MM.1S (cell line): ENCODE measurements at places on chromosomes 5 and 9.

DNA sequence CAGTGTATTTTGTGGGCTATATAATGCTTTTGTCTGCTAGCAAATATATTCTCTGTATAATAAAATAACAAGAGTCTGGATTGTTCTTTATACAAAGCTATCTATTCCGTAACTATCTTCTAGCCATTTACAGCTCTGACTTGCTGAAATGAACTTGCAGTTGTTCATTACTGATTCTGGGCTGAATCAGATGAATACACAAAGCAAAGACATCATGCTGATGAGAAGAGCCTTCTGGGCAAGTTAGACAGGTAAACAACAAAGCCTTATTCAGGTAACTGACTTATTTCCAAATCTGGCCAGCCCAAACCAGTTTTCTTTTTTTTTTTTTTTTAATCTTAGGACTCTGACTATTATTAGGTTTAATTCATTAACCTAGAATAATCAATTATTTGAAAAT, 255.5 kb downstream of the KIAA0825 start:
- no peak for DNase-seq

DNA sequence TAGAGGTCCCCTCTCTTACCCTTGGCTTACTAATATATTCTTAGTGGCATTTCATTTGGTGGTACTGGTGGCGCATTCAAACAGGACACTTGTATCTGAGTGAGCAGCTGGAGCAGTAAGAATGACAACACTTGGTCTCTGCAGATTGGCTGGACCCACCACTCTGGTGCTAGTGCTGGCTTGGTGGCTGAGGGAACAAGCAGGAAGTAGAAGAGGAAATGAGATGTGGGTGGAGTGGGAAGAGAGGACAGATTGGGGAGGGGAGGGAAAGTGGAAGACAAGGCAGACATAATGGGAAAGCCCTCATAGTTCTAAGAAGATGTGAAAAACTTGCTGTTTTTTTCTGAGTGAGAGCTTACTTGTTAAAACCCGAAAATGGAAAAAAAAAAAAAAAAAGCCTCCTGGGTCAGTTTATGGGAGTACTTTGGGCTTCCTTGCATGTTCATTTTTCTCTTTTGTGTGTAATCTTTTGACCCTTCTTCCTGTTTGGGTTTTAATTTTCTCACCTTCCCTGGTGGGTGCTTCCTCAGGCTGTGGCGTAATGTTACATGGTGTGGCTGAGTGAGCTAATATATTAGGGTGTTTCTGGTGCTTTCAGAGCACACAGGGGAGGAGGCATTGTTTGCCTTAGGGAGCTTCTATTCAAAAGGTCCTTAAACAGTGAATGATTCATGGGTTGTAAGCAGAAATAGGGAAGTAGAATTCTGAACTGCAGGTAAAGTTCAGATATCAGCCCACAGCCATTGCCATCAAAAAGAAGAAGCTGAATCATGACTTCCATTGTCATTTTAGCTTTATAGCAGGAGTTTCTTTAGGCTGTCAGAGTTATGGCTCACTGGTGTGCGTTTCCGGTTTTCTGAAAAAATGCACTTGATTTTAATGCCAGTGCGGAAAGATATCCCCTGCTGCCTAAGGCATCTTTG, 52.3 kb downstream of the TLE4 start:
- DNase-seq: no peak

- DNase-seq: no peak
Measured at GRCh38 chr5:179289756-179290385, 55.4 kb downstream of the ADAMTS2 start.

GRCh38 chr9:116697887-116698286, 10.8 kb downstream of the TRIM32 start:
- DNase-seq: no peak

GRCh38 chr5:170131235-170131634, 25.5 kb downstream of the FOXI1 start:
- DNase-seq: no peak

- no peak for DNase-seq
Measured at GRCh38 chr5:67154556-67155206, 41.9 kb downstream of the CD180 start.

- DNase-seq: no peak
Measured at GRCh38 chr5:126383776-126384175, 39.4 kb upstream of the GRAMD2B start.

DNA sequence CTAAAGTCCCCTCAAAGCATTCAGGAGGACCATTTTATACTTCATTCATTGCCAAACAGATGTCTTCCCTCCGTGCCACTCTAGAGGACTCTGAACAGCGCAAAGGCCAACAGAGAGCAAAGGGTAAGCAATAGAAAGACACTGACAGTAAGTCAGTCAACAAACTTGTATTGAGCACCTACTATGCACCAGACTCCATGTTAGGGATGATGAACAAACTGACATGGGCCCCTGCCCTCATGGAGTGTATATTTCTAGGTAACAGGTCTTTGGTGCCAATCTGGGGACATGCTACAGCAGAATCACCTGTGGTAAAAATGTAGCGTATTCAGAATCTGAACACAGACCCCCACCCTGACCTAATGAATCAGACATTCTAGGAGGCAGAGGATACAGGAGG, 3.5 kb upstream of the ACO1 start:
- DNase-seq: no peak
